ENCODE measurements at places on chromosomes 6 and 20.

GRCh38 chr6:20379231-20379630 lies 22.4 kb upstream of the E2F3 start:
- DNase-seq = no peak

DNA sequence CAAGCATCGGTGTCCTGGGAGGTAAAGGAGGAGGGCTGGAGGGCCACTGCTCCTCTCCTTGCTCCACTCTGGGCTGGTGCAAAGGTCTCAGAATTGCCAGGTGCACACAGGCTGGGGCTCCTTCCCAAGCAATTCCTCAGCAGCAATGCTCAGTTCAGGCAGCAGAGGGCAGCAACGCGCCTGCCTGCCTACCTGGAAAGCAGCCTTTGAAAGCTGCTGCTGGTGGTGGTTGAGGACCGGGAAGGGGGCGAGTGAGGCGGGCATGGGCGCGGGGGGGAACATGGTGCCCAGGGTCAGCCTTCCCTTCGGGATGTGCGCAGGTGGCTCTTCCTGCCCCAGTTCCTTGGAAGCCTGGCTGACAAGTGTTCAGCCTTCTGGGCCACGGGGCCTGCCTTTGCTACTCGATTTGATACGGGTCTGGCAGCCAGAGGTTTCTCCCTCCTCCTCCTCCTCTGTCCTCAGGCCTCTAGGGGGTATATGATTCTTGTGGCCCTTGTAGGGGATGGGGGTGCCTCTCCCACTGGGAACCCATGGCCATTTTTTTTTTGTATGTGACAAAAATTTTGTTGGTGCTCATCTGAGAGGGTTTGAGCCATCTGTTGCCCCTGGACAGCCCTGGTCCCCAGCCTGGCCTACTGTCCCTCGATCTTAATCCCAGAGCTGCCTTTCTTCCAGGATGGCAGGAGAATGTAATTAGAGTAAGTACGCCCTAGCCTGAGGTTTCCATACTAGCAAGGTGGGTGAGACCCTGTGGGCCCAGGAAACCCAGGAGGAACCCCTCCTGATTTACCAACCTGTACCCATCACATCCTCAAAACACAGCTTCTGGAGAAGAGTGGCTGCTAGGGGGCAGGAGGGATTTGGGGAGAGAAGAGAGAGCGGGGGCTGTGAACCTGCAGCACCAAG lies 20.1 kb downstream of the MRPS18A start:
- peak; percentile 61 for DNase-seq

- DNase-seq = no peak
Observed at GRCh38 chr6:169205176-169206160, 48.2 kb downstream of the THBS2 start.

- no peak for DNase-seq
Observed at GRCh38 chr20:59074456-59074855, 31.9 kb upstream of the PRELID3B start.

DNA sequence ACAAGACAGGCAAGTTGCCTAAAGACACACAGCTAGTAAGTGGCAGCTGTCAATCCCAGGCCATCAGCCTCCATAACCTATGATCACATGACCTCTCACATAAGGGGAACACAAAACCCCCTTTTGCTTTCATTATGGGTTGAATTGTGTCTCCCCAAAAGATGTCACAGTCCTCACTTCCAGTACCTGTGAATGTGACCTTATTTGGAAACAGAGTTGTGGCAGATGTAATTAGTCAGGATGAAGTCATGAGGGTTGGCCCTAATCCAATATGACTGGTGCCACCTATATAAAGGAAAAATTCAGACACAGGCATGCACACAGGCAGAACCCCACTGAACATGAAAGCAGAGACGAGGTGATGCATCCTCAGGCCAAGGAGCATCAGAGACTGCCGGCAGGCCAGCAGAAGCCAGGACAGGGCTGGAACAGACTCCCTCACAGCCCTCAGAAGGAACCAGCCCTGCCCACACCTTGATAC lies 33.6 kb downstream of the GFOD1 start:
- peak; percentile 29 for DNase-seq

- no peak for DNase-seq
Observed at GRCh38 chr20:58308680-58309527, 611 bp upstream of the RAB22A start.

DNA sequence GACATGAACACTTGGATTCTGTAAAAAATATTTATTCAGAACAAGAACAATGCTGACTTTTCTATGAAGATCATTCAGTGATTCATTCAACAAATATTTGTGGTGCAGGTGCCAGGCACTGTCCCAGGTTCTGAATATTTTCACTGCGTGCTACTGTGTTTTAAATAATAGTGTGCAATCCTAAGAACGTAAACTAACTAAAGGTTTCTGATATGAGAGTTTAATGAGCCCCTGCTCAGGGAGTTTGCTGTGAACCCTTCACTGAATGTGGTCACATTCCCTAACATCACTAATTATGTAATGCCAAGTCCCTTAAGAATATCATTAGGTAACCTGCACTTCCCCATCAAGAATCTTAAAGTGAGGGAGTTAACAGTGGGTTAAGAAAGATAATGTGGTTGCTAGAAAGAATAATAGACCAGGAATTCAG lies 1.7 kb upstream of the TMEM170B start:
- peak; percentile 58 for DNase-seq

GRCh38 chr20:30376767-30377658 lies 880.5 kb upstream of the DEFB115 start:
- peak; percentile 75 for DNase-seq

DNA sequence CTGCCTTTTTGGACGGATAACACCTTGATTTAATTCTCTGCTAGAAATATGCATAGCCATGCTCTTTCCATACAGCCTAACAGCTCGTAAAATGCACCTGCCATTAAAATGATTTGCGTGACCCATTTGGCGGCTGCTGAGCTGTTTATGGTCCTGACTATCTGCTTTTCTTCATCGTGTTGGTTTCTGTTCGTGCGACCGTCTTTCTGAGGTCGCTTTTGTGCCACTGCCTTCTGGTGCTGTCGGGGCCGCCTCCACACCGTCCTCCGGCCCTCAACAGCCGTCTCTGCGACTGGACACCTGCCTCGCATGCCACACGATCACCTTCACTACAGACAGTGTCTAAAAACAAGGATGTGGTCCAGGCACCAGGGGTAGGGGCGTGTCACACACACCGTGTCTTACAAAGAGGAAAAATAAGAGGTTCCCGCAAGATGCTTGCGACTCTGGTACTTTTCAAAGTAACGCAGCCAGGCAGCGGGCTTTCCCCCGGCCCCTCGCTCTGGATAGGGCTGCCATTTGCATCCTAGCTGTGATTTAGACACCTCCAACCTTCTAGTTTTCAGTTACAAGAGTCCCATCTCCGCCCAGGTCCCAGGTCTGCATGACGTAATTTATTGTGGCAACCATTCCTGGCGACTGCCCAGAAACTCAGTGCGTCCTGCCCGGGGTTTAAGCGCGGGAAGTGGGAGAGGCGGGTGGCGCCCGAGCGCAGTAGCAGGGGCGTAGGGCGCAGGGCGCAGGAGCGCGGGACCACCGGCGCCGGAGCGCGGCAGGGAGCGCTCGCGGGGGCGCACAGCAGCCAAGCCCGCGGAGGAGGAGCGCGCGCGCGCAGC lies at the start of gene STMND1:
TSS of gene STMND1 (plus strand) at position 629 of the 836 bp plus-strand sequence. CDS start 208 bp downstream, outside the sequence.
- DNase-seq = peak; percentile 47

GRCh38 chr6:79941489-79942151 lies 5.7 kb downstream of the ELOVL4 start:
- no peak for DNase-seq

DNA sequence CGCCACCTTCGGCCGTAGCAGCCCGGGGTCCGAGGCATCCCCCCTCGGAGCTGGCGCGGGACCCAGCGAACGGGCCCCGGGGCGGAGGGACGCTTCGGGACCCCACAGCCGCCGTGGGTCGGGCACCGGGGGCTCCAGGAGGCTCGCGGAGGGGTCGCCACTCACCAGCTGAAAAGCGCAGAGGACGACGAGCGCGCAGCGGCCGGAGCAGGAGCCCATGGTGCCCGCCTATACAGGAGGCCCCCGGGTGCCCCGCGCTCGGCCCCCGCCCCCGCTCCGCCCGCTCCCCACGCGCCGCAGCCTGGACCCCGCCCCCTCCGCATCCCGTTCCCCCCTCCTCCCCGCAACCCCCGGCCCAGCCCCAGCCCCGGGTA lies at the start of gene NKAIN4:
TSS of gene NKAIN4 (minus strand) at position 232 of the 374 bp plus-strand sequence. CDS start at position 219, 13 bp downstream.
- no peak for DNase-seq
